ENCODE measurements at places on chromosomes 12 and 14.

GRCh38 chr12:59298296-59298695 is 297.5 kb upstream of the SLC16A7 start:
- no peak for DNase-seq

- DNase-seq, result no peak
These were observed 58.9 kb downstream of the USP15 start for GRCh38 chr12:62319058-62319457.

- no peak for DNase-seq
These were observed 201.2 kb downstream of the NELL2 start for GRCh38 chr12:44674875-44675274.

DNA sequence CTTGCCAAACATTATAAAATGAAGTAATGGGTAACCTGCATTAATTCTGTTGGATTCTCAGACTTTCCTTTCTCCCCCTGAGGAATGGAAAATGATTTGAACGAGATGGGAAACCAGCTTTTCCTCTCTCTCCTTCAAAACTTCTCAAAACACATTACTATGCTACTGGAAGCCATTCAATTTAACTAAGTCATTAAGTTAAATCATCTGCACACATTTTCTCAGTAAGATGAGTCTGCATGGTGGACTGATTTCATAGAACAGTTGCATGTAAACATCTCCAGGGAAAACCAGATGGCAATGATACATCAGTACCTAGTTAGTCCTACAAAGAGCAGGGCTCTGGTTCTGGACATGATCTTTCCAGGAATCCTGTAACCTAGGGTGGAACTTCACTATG is 59.9 kb downstream of the BMP4 start:
- DNase-seq, result no peak

DNA sequence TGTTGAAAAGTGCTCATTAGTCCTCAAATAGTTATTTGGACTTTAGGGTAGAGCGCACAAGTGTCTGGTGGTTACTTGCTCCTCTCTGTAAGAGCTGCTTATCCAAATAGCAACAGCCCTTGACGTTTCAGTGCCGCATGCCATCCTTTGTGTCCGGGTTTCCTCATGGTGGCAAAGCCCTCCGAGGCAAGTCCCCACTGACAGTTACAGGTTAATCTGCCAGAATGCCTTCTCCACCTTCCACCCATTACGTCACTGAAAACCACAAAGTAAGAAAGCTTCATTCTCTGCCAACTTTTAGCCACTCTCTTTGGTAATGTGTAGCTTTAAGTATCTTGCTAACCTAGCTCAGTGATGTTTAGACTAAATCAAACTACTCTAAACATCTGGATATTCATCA is 78.6 kb downstream of the POLR3B start:
- DNase-seq, result no peak

GRCh38 chr12:116539361-116539771 is 19.8 kb upstream of the MAP1LC3B2 start:
- no peak for DNase-seq

GRCh38 chr12:41476499-41477439 is 288.6 kb downstream of the PDZRN4 start:
- DNase-seq, result no peak

DNA sequence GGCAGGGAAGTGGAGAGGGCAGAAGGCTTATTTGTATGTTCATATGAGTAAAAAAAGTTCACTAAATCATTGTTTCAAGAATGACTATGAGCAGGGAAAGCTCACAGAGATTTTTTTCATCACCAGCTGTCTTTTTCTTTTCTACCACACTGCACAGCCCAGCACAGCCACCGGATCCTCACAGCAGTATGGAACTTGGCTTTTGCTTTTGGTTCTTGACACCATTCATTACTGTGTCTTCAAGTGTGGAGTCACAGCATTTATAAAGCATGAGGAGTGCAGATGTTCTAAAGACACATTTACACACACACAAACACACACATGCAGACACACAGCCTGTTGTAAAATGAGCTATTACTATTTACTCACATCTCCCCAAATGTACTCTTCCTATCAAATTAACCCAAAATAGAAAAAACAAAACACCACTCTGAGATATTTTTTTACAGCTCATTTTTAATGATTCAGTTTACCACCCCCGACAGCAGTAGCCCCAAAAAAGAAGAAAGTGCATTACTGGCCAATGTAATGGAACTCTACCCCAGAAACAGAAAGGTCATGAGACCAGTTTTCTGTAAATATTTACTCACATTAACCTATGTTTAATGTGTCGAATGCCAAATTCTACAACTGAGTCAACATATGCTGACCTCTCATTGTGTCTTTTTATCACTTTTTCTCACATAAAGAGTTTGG is 60.5 kb downstream of the BTG1 start:
- DNase-seq, result no peak

GRCh38 chr12:7498809-7499208 is 4.8 kb downstream of the CD163 start:
- no peak for DNase-seq

- DNase-seq, result no peak
These were observed 41.0 kb upstream of the CCDC88C start for GRCh38 chr14:91458612-91459011.

GRCh38 chr12:55738123-55739024 is 4.5 kb upstream of the GDF11 start:
- DNase-seq, result peak; percentile 90

- DNase-seq, result no peak
These were observed 17.7 kb upstream of the CD27 start for GRCh38 chr12:6426882-6427671.

DNA sequence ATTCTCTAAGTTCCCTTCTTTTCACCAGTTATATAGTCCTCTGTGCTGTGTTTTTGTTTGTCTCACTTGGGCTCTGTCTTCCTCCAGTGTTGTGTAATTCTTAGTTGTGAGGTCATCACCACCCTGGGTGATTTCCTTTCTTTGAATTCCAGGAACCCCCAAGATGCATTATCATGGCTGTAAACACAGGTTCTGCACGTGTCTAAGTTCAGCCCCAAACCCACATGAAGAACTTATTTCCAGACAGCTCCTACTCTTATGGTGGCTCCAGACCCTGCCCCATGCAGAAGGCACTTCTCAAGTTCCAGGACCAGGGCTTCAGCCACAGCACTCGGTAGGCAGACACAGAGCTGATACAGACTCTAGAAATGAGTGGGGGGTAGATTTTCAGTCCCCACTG is 560.5 kb downstream of the BCL11B start:
- DNase-seq, result no peak

DNA sequence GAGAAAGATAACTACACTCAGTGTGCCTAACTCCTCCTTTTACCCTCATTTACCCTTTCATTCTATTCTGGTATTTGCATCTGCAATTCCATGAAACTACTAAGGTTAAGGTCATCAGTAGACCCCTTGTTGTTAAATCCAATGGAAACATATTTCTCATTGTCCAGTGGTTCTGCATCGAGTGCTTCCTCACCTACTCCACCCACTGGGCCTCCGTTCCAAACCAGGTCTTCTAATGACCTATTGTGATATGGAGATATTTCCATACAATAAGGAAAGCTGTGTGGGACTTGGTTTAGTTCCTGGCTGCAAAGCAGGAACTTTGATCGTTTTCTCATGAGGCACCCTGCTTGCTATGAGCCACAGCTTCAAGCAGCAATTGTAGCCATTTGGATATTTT is 99.5 kb upstream of the FSCB start:
- no peak for DNase-seq

DNA sequence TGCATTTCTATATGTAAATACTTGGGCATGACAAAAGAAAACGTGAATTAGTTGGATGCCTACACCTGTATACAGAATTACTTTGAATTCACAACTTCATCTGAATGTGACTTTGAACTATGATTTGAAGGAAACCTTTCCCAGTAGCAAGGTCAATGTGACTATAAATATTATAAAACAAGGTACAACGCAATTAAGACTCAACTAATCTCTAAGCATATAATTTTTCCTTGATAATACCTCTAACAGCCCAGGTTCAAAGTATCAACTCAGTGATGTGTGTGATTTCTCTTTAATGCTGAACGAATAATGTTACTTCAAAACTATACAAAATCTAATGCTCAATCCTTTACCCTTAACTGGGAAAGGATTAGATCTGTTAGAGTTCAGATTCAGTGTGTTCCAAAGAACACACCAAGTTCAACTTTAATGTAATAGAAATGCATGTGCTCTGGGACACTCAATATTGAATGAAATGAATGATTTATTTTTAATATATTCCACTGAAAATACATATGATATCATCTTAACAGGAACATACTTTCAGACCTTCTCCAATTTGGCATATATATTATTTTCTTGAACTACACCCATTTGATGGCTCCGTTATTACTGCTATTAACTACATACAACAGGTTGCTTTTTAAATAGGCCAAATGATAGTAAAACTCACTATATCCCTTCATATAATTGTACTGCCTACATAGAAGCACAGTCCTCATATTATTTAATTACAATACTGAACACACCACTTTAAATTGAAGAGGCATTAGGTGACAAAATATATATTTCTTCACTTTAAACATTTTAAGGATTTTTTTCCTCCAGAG is 40.1 kb upstream of the MTERF2 start:
- DNase-seq, result no peak

GRCh38 chr14:65098586-65098985 is 3.7 kb downstream of the MAX start:
- DNase-seq, result no peak

DNA sequence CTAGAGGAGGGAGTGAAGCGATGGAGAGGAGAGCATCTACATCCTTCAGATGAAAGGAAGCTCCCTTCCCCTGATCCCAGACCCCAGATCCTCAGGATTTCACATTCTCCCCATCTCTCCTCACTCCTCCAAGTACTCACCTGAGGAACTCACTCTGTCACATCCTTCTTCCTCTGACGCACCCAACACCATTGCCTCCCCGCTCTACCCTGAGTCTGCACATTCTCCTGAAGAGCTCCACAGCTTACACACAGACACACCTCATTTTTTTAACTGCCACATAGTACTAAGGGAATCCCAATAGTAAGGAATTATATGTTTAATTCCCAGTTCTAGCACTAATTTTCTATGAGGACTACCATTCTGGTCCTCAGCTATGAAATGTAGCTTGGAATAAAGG is 16.3 kb upstream of the METTL17 start:
- DNase-seq, result no peak

DNA sequence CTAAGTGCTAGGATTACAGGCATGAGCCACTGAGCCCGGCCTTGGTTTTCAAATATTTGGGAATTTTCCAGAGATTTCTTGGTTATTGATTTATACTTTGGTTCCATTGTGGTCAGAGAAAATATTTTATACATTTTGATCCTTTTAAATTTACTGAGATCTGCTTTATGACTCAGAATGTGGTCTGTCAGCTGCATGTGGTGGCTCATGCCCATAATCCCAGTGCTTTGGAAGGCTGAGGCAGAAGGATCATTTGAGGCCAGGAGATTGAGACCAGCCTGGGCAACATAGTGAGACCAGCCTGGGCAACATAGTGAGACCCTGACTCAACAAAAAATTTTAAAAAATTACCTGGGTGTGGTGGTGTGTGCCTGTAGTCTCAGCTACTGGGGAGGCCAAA is 49.8 kb downstream of the ADCK1 start:
- no peak for DNase-seq

- no peak for DNase-seq
These were observed 150.4 kb upstream of the MAX start for GRCh38 chr14:65252482-65253255.

GRCh38 chr12:38809832-38810231 is 95.6 kb downstream of the CPNE8 start:
- no peak for DNase-seq

GRCh38 chr14:36067428-36068187 is 108.9 kb downstream of the PTCSC3 start:
- DNase-seq, result no peak

- peak; percentile 53 for DNase-seq
These were observed 228.0 kb upstream of the RTL1 start for GRCh38 chr14:101131451-101131916.

DNA sequence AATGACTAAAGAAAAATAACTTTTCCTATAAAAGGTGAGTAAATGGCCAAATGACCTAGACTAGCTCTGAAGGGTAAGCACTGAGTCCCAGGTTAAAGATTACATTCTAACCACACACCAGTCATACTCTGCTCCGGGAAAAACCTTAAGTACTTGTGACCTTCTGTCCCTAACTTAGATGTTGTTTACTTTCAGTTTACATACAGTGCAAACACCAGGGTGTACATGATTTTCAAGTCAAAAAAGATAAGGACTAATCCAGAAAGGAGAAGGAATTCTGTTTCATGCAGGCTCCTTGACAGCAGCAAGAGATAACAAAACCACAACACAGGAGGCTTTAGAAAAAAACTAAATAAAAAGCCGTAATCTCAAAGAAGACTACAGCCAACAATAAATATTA is 174.2 kb downstream of the PPM1H start:
- DNase-seq, result no peak

GRCh38 chr12:69473262-69473661 is 3.1 kb downstream of the FRS2 start:
- DNase-seq, result no peak

Data from left forelimb (tissue), 1 donor.